ENCODE measurements at places on chromosomes 2 and 18.

GRCh38 chr18:49062832-49063226 is 112.1 kb upstream of the SMAD7 start:
- DNase-seq, result no peak

DNA sequence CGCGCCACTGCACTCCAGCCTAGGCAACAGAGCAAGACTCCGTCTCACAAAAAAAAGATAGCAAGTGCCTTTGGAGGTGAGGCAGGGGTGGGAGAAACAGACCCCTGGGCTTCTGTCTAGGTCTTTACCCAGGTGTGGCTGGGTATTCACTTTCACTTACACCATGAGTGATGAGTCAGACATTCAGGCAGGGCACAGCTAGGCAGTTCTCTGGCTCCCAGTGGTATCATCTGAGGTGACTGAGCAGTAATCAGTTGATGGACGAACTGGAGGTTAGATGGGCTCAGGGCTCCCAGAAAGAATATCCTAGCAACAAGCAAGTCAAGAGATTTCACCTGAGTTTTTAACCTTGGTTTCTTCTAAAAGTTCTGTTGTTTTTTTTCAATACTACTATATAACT is 107.0 kb upstream of the RAB6C start:
- DNase-seq, result no peak

DNA sequence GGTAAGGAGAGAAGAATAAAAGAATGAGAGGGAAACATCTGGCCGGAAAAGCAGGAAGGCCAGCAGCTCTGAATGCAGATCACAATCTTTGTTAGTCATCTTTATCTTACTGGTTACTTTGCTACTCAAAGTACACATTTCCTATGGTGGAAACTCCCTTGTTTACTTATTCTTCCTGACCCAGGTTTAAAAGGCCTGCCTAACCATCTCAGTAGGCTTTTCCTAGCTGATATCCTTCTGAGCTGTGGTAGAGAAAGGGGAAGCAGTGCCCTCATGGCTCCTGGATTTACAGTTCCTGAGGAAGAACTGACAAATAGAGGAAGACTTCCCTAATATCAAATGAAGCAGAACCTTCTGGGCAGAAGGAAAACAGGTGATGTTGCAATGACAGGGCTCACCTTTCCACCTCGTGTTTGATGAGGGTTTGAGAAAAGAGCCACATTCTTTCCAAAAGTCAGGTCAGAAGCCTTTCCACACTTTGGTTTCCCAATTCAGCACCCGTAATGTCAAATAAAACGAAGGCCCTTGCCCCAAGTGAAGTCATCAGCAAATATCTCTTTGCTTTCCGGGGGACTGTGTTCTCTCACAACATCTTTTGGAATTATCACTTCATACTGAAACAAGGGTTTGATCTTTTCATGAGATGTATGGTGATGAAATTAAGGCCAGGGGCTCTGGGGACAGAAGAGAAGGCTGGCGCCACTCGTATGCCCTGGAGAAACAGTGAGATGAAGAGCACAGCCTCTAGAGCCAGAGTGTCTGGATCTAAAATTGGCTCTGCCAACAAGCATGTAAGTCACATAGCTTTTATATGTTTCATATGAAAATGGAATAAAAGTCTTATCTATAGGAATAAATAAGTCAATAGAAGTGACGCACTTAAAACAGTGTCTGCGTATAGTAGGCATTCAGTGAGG is 26.7 kb upstream of the APOB start:
- DNase-seq, result no peak

DNA sequence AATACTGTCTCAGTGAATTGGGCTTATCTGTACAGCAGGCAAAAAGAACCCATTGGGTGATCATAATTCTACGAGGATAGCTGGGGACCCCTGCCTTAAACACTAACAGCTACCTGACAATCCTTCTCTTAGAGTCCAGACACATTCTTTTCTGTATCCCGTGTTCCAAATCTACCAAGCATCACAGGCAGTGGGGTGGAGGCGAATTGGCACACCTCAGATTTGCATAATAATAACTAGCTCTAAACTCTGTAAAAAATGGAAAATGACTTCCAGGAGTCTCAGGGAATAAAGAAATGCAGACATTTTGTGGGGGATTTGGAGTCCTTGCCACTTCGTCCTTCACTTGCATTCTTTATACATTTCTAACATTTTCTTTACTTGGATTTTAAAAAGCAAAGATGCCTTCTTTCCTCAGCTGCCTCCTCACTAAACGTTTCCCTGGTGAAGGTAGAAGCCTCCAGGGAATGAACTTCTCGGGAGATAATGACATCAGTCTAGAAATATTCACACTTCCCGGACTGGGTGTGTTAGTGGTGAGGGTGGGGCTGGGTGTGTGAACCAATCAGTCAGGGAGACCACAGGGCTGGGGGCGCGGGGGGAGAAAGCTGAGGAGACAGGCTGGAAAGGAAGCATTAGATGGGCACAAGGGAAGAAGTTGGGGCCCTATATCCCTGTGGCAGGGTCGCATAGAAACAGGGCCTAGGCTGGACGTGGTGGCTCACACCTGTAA is 59.1 kb upstream of the BOD1L2 start:
- no peak for DNase-seq

- DNase-seq, result no peak
Measured at GRCh38 chr18:28723506-28723905, 546.6 kb upstream of the CDH2 start.

DNA sequence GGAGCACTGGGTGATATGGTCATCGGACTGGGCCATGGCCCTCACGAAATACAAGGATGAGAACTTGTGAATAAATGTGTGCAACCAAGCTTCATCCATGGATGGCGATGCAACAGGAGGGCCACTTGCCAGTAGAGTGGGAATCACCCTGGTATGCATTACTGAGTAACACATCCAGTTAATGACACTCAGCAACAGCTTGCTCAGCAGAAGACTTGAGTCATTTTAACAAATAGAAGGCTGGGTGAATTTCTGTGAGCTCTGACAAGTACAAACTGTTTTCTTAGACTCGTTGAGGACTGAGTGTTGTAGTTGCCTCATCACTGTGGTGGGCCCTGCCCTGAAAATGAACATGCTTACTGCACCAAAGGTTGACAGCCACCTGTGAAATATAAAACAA is 221.6 kb downstream of the NCKAP5 start:
- DNase-seq, result peak; percentile 4

GRCh38 chr2:121532347-121532766 is 1.7 kb downstream of the RNU4ATAC start:
- DNase-seq, result peak; percentile 70

GRCh38 chr18:56199580-56200330 is 438.6 kb downstream of the TXNL1 start:
- DNase-seq, result no peak

DNA sequence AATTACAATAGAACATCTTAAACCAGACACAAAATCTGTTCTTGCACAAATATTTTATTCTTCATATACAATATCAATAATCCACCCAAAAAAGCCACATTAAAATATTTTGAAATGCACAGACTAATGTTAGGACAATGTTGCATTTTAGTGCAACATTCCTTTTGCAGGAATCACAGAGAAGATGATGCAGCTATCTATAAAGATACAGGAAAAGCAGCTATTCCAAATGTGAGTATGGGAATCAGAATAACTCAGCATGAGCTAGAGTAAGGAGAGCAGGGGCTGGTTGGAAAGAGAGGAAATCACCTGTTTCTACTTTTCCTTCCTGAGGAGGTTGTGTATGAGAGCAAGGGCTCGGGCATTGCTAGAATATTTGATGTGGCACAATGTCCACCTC is 4.8 kb downstream of the C2orf66 start:
- DNase-seq, result no peak

GRCh38 chr2:209976698-209977385 is 25.6 kb upstream of the RPE start:
- no peak for DNase-seq

DNA sequence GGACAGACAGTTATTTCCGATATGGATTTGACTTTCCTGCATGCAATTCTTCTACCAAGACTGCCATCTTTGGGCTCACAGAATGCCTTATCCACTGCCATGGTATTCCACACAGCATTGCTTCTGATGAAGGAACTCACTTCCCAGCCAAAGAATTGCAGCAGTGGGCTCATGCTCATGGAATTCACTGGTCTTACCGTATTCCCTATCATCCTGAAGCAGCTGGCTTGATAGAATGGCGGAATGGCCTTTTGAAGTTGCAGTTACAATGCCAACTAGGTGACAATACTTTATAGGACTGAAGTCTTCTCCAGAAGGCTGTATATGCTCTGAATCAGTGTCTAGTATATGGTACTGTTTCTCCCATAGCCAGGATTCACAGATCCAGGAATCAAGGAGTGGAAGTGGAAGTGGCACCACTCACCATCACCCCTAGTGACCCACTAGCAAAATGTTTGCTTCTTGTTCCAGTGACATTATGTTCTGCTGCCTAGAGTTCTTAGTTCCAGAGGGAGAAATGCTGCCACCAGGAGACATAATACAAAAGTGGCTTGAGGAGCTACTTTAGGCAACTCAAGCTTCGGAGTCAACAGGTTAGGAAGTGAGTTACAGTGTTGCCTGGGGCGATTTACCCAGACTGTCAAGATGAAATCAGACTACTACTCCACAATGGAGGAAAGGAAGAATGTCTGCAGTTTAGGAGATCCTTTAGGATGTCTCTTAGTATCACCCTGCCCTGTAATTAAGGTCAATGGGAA is 23.8 kb upstream of the SMAD4 start:
- no peak for DNase-seq

DNA sequence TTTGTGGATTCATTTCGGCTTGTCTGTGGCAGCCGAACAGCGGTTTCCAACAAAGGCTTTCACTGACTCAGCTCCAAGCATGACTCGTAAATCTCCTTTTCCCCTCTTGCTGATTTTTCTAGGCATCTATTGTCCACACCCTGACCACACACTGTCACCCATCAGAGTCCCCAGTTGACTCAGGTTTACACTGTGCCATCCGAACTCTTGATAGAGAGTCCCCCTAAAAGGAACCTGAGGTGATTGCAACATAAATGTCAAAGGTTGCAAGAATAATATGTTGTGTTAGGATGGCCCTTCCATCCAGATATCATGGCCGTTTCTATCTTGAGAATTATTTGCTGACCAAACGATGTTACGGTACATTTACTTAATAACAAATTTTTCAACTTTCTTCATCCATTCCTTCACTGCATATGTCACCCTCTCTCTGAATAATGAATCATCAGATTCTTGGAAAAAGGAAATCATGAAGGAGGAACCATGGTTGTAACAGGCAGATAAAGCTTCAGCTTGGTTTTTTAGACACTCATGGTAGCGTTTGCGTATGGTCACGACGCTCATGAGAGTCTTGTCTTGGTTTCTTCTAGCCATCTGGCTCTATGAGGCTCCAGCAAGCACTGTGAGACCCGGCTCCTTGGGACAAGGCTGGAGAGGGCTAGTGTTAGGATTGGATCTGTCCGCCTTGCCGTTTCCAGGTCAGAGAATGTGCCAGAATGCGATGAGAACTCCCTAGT is 72.1 kb downstream of the NPAS2 start:
- peak; percentile 83 for DNase-seq

DNA sequence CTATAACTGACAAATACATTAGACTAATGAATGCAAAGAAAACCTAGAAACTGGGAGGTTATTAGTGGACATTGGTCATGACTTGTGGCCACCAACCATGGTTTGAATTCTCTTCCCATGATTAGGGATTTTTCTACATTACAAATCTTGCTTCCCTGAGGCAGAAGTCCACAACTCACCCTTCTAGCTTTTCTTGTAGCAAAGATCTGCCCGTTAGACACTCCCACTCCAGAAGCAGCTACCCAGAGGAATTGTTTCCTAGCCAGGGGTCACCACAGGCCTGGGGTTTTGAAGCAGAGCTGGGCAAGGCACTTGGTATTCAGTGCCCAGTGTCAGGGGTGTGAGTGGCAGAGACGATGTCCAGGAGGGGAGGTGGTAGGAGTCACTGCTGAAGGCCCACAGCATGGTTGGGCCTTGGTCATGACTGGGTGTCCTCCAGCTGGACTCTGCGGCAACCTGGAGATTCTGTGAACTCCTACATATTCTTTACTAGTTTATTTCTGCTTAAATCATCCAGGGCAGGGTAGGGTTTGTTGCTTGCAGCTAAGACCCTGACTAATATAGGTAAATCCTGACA is 54.9 kb downstream of the ACTR2 start:
- DNase-seq, result no peak

DNA sequence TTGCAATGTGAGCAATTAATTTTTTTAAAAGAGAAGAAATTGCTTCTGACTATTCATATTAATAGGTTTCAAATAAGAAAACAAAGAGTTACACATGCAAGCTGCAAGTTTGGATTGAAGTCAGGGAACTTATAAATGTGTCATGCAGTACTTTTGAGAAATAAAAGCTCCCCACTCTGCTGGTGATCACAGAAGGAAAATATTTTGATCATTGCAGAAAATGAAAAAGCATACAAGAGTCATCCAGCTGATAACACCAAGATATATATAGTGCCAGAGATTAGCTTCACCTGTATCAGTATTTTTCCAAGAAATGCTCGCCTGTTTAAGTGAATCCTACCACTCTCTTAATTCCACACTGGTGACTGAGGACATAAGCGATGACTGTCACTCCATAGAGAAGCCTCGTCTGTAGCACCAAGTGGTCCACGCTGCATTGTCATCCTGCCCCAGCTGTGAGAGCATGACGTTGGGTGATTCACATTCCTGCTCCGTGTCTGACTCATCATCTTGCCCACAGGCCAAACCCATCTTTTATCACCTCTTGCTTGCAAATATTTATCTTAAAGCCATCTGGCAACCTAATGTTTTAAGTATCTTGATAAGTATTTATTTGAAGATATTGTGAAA is 178.0 kb downstream of the ASXL3 start:
- peak; percentile 83 for DNase-seq

DNA sequence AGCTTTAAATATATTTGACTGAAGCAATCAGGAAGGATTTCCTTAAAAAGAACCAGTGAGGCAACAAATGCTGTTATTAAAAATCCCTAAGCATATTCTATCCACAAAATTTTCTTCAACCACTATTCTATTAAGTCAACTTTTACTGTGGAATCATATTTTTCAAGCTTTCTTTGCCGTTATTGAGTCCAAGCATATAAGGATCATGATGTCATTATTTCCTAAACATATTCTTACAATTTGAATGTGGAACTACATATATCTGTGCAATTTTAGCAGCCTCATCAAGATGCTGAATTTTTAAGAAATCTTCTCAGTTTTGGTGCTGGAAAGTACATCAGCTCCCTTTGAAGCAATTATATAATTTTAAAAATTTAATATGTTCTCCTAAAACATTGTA is 5.6 kb downstream of the IFIH1 start:
- no peak for DNase-seq
